ENCODE measurements at places on chromosomes 11 and 22.

DNA sequence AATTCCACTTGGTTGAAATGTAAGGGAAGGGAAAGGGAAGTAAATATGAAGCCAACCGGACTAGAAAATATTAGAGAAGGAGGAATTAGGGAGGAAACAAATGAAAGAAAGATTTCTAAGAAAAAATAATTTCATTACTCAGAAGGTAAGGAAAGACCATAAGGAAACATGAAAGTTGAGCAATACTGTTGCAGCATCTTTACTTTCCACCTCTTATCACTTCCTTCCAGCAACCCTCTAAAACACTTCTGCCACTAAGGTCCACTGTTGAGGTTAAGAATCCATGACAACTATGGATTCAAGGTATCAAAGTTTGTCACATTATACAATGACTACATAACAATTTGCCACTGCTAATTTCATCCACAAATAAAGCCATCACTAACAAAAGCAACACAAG, 308.6 kb downstream of the DLG2 start:
- DNase-seq = no peak

GRCh38 chr11:111305162-111305802, 6.9 kb downstream of the POU2AF3 start:
- no peak for DNase-seq

GRCh38 chr11:94090401-94090800, 38.2 kb upstream of the PANX1 start:
- no peak for DNase-seq

DNA sequence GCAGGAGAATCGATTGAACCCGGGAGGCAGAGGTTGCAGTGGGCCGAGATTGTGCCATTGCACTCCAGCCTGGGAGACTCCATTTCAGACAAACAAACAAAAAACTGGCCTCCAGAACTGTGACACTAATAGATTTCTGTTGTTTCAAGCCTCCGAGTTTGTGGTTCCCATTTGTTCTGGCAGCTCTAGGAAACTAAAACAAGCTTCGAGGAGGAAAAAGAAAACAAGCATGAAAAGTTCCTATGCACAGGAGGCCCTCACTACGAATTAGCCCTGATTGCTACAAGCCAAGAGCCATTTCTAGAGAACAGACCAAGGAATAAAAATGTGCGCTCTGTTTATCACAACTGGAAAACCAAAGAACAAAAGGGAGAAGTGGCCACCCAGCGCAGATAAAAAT, 47.8 kb upstream of the SHANK2 start:
- DNase-seq = no peak

DNA sequence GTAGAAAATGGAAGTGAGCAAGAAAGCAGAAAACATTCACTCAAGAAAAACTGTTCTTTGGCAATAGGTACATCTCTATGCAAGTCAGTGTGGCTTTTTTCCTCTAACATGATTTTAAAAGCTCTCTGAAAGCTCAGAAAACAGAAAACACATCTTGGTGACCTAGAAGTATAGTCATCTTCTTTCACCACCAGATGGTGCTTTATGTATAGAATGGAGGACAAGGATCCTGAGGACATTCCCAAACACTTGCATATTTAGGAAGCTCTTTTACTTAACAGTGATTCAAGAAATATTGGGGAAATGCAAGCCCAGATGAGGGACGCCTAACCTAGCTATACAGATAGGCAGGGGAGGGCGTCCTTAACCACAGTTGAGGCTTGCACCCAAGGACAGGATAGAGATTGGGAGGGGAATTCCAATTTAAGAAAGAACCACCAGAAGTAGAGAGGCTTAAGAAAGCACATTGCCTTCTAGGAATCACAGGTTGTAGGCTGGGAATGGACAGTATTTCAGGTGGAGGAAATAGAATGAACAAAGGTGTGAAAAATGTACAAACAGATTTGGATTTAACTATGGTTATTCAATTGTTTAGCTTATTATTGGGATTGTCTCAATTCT, 13.8 kb upstream of the CCDC81 start:
- no peak for DNase-seq

DNA sequence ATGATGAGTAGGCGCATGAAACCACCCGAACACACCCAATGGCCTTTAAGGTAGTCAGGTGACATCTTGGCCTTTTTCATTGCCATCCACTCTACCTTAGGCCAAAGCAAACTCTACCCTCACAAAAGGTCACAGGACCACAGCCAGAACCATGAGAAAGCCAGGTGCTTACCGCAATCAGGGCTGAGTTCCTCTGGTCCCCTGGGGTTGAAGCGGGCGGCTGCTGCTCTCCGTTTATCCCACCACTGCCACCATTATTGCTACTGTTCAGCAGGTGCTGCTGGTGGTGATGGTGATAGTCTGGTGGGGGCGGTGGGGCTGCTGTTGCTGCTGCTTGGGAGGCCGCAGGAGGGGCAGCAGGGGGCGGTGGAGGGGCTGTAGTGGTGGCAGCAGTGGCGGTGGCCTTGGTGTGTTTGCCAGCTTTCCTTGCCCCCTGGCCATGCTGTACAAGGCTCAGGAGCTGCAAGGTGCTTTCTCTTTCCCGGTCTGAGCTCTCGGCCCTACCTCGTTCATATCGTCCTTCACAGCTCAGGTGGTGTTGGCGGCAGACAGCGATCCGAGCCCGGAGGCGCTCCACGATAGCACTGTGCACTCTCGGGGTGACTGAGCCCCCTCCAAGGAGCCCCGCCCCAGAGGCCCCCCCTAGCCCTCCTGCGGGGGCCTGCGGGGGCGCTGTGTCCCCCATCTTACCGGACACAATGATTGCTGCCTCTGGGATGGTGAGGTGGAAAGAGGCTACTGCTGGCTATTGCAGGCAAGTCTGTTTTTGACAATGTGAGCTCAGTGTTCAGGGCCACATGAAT, 1.6 kb downstream of the MAML2 start:
- DNase-seq = peak; percentile 67

GRCh38 chr11:43576803-43577521, 103.6 kb upstream of the HSD17B12 start:
- no peak for DNase-seq

GRCh38 chr22:39221999-39222686, 22.6 kb downstream of the PDGFB start:
- no peak for DNase-seq

GRCh38 chr22:37633089-37633624, 6.3 kb upstream of the SH3BP1 start:
- DNase-seq = peak; percentile 44

DNA sequence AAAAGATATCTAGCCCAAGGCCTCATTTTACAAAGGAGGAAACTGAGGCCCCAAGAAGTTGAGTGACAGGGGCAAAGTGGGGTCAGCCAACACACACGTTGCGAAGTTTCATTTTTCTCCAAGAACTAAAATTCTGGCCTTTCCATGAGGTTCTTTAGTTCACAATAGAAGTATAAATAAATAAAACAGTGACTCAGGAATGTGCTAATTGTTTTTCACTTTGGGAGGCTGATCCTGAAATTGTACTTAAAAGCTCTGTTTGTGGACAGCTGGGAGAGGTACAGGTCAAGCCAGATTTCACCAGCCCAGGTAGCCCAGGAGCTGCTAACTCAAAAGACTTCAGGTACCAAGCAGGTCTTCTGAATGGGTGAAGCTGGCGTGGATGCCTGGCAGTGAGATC, 105.2 kb downstream of the TRAF6 start:
- no peak for DNase-seq

DNA sequence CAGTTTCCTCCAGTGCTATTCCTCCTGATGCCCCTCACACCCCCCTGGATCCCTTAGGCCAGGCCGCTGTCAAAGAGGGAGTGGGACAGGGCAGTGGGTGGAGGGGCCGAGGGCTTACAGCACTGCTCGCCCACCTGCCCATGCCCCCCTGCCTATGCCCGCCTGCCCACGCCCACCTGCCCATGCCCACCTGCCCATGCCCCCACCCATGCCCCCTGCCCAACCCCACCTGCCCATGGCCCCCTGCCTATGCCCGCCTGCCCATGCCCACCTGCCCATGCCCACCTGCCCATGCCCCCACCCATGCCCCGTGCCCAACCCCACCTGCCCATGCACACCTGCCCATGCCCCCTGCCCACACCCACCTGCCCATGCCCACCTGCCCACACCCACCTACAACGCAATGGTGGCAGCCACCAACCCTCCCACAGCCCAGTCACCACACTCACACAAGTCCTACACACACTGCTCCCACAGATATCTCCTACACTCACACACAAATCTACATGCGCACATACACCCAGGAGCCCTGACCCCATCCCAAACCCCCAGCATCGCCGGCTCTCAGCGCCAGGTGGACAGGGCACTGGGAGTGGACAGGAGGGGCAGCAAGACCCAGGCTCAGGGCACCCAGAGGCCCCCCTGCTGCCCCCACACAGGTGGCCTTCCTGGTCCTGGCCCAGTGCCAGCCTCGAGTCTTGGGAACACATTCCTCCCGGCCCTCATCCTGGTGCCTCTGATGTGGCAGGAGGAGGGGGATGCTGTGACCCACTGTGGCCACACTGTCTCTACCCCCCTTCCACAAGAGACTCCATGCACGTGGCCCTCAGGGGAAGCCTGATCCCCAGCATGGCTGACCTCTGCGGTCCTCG, 61.8 kb downstream of the CYTH4 start:
- no peak for DNase-seq

- no peak for DNase-seq
Observed at GRCh38 chr11:3121931-3122774, 43.0 kb downstream of the OSBPL5 start.

GRCh38 chr11:35045236-35045820, 93.6 kb upstream of the CD44 start:
- DNase-seq = peak; percentile 95

DNA sequence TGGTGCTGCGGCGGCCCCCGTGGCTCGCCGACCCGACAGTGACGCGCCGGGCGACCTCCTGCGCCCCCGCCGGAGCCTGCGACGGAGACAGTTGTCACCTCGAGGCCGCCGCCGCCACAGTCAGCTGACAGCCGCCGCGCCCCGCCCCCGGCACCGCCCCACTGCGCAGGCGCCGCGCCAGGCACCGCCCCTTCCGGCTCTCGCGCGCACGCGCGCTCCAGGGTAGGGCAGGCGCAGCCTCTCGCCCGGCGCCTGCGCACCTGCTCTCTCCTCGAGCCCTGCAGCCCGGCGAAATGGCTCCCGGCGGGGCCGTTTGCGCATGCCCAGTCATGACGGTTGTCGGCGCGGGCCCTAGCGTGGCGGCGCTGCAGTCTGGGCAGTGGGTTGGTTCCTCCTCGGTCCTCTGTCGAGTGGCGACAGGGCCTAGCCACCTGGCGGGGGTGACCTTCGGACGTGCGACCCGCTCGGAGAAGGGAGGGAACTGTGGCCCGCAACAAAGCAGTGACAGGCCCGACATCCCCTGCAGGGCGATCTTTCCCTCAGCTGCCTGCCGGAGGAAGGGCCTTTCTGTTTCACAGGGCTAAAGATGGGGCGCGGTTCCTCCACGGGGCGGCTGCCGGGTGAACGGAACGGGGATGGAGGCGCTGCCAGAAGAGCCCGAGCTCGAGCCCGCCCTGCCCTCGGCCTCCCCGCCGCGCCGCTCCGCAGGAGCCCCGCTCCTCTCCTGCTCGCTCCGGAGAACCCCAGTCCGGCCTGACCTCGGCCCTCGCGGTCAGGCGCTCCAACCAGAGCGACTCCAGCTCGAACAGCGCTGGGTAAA, at the start of gene TOLLIP:
TSS of gene TOLLIP (minus strand) at position 135 of the 820 bp plus-strand sequence. CDS start at position 1, 134 bp downstream.
- DNase-seq = peak; percentile 96

DNA sequence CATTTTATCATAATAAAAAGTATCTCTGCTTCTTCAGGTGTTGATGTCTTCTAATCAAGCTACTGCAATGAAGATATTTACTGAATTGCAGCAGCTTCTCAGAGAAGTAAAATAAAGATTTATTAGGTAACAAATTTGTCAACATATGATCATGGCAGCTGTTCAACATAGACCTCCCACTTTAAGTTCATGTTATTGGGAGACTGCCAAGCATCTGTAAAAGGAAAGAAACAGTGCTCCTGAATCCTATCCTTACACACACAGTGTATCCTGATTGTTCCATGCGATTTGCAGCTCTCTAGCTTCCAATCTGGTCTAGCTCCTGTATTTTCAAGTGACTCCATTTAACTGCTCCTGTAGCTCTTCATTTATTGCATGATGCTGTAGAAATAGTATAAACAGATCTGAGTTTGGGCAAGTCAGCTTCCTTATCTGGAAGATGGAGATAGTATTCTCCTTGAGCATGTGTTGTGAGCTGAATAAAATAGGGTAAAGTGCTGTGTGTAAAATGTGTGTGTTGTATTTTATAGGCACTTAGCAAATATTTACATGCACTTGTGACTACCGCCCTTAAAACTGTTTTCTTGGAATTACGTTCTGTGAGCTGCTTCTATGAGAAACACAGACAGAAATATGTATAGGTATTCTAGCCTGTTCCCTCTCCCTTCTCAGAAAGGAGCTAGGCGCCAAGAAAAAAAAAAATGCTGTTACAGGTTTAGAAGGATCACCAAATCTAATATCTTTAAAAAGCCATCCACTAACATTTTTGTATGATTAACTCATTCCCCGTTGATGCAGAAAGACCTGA, 290.6 kb downstream of the JRKL start:
- no peak for DNase-seq

GRCh38 chr11:94791216-94791889, 23.2 kb downstream of the AMOTL1 start:
- no peak for DNase-seq

DNA sequence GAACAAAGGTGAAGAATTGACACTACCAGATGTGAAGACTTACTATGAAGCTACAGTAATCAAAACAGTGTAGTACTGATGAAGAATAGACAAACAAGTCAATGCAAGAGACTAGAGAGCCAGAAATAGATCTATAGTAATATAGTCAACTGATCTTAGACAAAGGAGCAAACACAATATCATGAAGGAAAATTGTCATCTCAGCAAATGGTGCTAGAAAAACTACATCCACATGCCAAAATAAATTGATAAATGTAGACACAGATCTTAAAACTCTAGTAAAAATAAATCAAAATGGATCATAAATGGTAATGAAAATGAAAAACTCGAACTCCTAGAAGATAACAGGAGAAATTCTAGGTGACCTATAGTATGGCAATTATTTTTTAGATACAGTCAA, 609.5 kb downstream of the NELL1 start:
- no peak for DNase-seq

DNA sequence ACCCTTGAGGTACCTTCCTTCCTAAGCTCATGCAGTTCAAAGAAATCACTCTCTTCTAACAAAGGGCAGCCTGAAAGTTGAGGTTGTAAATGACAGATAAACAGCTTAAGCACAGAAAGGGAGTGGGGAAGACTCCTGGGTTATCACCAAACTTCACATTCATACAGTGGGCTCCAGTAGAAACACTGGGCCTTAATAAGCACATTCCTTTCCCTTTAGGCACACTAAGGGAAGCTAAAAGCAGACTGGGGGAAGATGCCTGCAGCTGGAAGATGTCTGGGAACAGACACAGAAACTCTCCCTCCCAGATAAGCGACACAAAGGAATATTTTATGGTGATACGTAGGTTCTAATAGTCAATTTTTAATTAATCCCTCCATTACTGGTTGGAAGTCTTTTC, 350.3 kb upstream of the MPPED2 start:
- no peak for DNase-seq
